ENCODE measurements at places on chromosomes 1 and 21.

- no peak for DNase-seq
Observed at GRCh38 chr1:167344112-167344511, 123.4 kb downstream of the POU2F1 start.

DNA sequence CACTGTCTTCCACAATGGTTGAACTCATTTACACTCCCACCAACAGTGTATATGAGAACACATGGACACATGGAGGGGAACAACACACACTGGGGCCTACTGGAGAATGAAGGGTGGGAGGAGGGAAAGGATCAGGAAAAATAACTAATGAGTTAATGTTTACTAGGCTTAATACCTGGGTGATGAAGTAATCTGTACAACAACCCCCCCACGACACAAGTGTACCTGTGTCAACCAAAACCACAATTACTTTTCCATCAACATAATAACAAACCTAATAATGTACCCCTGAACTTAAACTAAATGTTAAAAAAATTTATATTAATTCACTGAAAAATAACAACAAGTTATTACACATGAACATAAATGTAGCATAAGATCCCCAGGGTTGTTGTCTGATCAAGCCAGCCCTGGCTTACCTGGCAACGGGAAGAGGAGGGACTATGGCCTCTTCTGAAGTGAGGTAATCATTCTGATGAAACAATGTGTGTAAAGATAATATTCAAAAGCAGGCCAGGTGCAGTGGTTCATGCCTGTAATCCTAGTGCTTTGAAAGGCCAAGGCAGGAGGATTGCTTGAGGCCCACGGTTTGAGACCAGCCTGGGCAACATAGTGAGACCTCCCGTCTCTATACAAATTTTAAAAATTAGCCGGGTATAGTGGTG, 40.8 kb upstream of the HEATR1 start:
- no peak for DNase-seq

DNA sequence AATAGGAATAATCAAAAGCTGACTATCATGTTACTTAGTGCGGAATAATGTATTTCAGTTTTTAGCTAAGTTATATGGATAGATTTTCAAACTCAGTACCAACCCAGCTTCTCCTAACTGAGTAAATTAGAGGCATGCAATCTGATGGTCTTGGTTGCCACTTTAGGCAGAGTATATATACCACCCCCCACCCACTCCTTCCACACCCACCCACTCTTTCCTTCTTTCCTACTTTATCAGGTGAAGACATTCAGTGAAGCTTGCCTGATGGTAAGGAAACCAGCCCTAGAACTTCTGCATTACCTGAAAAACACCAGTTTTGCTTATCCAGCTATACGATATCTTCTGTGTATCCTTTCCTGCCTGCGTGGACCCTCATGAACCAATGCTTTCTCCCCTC, 36.3 kb downstream of the DAP3 start:
- DNase-seq = no peak

- DNase-seq = no peak
Observed at GRCh38 chr1:75785320-75785982, 605 bp upstream of the RABGGTB start.

GRCh38 chr1:44924835-44925464, 61.4 kb downstream of the EIF2B3 start:
- no peak for DNase-seq

DNA sequence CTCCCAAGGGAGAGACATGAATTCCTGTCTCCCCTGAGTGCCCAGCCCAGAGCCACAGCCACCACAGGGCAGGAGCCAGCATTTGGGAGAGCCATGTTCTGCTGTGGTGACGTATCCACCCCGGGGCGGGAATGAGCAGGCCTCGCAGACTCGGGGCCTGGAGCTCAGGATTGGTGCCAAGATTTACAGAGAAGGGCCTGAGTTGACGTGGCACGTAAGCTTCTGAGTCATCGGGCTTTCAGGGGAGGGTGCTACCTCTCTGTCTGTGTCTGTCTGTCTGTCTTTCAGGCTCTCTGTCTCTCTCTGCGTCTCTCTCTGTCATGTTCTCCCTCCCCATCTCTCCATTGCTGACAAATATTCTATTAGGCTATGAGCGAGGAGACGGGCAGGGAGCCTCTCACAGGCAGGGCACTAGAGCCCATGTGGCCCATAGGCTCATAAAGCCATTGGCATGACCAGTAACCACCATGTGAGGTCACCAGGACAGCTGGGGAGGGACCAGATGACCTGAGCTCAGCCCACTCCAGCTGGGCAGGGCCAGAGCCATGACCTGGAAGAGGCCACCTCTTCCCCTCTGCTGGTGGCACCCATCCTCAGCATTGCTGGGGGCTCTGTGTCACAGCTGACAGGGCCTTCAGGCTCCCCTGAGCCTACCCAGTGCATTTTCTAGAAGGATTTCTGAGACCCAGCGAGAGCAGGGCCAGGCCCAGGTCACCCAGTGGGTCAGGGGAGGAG, 300.0 kb upstream of the VAMP3 start:
- DNase-seq = no peak

- no peak for DNase-seq
Observed at GRCh38 chr21:45004059-45004422, 64.2 kb downstream of the SLX9 start.

DNA sequence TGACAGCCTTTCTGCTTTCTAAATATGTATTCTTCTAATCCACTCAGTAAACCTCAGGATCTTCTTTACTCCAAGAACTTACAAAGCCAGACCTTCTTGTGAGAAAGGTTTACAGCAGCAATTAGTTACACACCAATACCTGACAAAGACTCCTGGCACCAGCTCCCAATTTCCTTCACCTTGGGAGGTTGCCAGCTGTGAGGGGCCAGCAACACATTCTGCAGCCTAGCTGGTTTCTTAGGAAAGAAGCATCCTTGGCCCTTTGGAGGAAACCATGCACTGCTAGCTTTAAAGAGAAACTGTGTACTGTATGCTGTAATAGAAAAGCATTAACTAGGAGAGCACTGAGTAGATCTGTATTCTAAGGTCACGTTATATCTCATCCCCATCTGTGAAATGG, 10.8 kb downstream of the FYB2 start:
- DNase-seq = peak; percentile 64

DNA sequence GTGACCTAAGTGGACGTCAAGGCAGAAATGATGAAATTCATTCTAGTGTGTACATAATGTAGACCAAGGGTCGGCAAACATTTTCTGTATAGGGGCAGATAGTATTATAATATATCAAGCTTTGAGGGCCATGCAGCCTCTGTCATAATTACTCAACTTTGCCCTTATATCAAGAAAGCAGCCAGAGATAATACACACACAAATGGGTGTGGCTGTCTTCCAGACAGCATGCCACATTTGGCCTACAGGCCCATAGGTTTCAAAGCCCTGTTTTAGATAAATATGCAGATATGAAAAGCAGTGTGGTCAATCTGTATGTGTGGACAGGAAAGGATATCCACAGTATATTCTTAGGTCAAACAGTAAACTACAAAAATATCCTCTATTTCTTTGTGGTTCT, 320.1 kb upstream of the FMN2 start:
- DNase-seq = no peak

DNA sequence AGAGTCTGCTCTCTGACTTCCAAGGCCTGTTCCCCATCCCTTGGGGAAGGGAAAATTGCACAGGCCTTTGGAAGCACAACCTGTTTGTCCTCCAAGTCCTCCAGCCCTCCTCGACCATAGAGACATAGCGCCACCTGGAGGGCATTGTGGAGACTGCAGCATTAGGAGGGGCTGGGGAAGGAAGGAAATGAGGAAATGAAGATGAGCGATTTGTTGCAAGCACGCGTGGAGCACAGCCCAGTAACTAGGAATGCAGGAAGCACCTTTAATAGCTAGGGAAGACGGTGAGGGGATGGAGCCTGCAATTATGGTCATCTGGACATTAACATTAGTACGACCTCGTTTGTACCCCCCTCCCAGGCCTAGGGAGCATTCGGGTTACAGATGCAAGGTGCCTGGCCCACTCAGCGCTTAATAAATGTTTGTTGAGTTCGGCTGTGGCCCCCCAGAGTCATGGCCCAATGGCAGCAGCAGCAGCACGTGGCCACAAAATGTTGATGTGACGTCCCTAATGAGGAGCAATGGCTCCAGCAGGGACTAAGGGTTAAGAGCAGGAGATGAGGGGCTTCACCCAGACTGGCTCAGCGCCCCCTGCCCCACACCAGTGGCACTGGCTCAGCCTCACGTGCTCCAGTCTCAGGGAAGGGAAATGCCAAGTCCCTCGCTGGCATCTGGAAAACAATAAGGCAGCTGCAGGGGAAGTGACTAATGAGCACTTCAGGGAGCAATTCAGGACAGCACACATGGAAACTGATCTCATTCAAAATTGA, 8.0 kb upstream of the CAMK2N1 start:
- DNase-seq = peak; percentile 93

DNA sequence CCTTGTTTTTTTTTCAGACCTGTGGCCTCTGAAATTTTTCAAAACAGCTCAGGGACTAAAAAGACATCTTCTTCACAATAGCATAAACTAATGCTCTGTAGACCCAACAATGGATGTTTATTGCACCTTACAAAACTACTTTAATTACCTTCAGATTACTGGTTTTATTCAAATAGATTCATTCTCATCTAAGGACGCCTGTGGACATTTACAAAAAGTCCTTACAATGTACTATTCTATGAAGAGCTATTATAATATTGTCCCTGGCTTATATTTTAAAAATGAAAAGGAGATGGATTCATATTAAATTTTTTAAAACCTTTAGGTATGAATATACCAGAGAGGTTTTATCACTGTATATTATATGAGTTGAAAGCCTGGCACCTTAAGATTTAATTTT, 238.4 kb upstream of the NR5A2 start:
- no peak for DNase-seq

- no peak for DNase-seq
Observed at GRCh38 chr1:91732291-91733107, 153.5 kb downstream of the TGFBR3 start.

GRCh38 chr1:9593492-9594465, 5.1 kb downstream of the TMEM201 start:
- DNase-seq = peak; percentile 76

DNA sequence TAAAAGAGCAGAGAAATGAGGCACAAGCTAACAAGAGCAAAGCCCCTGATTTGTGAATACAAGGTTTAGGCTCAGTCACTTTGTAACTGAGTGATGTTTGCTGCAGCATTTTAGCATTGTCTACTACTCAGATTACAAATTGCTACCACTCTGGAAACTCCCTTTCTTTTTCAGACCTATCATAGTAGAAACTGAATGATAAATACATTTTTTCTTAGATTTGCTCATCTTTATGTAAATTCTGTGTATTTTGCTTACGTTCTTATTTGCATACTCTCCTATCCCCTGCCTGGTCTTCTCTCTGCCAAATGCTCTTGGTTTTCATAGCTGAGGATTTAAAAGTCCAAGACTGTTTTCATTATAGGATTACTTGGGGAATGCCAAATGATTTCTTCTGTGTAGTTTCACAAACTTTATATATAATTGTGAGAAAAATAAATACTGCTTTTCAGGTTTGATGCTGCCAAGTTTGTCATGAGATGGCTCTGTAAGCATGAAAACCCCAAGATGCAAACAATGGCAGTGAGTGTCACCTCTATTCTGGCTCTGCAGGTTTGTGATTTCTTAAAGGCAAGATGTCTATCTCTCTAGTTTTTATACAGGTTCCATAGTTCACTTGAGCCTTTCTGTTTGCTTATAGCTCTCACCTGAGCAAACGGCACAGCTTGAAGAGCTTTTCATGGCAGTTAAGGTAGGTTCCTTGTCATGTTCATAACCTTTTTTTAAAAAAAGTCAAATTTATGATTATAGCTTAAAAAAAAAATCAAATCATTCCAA, 24.7 kb downstream of the ZYG11A start:
- no peak for DNase-seq

DNA sequence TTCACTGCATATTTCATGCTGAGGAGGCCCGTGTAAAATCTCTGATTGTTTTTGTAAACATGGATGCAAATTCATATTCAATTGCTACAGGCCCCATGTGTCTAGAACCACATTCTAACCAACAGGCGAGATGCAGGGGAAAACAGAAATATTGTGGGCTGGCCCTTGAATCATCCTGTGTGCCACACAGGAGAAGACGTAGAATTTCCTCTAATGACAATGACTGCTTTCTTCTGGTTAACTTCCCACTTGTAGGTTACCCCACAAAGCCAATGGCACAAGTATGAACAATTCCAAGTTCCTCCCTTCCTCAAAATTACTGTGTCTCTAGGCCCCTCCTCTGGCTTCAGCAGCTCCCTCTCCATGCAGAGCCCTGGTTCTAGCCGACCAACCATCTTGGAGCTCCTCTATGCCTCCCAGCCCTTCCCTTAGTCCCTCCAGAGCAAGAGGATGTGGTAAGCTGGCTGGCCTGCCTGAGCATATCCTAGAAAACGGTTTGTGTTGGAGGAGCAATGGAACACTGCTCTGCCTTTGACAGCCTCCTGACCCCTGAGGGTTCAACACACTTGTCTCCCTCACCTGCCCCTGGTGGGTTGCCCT, 205.2 kb downstream of the HS2ST1 start:
- DNase-seq = no peak

DNA sequence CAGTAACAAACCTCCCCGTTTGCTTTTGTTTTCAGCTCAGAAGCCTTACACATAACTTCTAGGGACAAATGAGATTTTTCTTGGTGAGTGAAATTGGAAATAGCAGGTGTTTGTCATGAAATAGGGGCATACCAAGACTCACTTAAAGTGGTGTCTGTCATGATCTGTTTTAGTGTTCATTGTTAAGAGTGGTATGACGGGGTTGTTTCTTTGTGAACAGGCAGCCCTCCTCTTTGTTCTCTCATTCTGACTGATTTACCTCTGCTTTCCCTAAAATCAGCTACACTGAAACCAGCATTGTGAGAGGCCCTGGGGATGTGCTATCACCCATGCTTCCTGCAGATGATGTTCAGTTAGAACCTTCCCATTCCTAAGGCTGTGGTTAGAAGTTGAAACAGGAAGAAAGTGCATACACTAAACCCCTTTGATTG, 2.5 kb upstream of the ERO1B start:
- peak; percentile 12 for DNase-seq

GRCh38 chr1:93056214-93056613, 22.9 kb upstream of the MTF2 start:
- DNase-seq = no peak

GRCh38 chr1:224457782-224458144, 23.2 kb upstream of the WDR26 start:
- no peak for DNase-seq

- peak; percentile 39 for DNase-seq
Observed at GRCh38 chr1:24481101-24481500, 21.5 kb upstream of the RCAN3 start.

GRCh38 chr1:93749487-93749886, 67.8 kb upstream of the BCAR3 start:
- no peak for DNase-seq

- no peak for DNase-seq
Observed at GRCh38 chr1:51558375-51558924, 39.4 kb upstream of the EPS15 start.

DNA sequence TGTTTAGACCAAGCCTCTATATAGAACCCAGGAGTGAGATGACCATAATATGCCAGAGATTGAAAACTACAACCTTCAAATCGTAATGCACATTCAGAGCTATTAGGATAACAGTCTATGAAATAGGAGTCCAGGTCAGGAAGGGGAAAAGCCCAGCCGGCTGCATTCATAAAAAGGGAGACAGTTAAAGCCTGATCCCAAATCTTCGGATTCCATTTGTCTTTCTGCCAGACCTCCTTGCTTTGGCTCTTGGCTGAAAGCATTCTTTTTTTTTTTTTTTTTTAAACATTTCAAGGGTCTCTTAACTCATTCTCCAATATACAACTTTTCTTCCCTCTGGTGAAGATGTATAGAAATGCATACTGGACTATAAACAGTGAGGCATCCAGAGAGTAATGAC, 81.1 kb downstream of the NTPCR start:
- DNase-seq = no peak

Data from Ammon's horn (tissue), 1 donor.